ENCODE measurements at places on chromosomes 5 and 9.
A peak's percentile ranks its signal among the peaks of the same experiment; 100 is the strongest.

GRCh38 chr5:153158608-153159007 lies 331.9 kb upstream of the GRIA1 start:
- DNase-seq: no peak

- DNase-seq: no peak
Measured at GRCh38 chr5:129858131-129858675, 46.1 kb upstream of the CHSY3 start.

GRCh38 chr9:121358751-121359150 lies 11.3 kb downstream of the STOM start:
- DNase-seq: no peak

- DNase-seq: peak; percentile 75
Measured at GRCh38 chr9:94681508-94681907, 42.2 kb upstream of the FBP1 start.

DNA sequence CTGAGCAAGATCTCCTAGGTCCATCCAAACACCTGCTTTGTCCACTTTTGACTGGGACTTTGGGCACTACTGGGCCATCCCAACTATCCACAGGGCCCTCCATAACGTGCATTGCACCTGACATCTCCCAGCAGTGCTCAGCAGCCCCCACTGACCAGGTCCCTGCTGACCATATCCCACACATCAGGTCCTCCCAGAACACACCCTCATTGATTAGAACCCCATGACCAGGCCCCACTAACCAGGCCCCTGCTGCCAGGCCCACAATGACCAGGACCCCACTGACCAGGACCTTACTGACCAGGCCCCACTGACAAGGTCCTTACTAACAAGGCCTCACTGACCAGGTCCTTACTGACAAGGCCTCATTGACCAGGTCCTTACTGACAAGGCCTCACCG lies 93.9 kb upstream of the CTSV start:
- DNase-seq: no peak

GRCh38 chr5:150284311-150284710 lies 5.3 kb downstream of the CAMK2A start:
- no peak for DNase-seq

GRCh38 chr9:22050924-22051323 lies 41.8 kb upstream of the CDKN2B start:
- no peak for DNase-seq

DNA sequence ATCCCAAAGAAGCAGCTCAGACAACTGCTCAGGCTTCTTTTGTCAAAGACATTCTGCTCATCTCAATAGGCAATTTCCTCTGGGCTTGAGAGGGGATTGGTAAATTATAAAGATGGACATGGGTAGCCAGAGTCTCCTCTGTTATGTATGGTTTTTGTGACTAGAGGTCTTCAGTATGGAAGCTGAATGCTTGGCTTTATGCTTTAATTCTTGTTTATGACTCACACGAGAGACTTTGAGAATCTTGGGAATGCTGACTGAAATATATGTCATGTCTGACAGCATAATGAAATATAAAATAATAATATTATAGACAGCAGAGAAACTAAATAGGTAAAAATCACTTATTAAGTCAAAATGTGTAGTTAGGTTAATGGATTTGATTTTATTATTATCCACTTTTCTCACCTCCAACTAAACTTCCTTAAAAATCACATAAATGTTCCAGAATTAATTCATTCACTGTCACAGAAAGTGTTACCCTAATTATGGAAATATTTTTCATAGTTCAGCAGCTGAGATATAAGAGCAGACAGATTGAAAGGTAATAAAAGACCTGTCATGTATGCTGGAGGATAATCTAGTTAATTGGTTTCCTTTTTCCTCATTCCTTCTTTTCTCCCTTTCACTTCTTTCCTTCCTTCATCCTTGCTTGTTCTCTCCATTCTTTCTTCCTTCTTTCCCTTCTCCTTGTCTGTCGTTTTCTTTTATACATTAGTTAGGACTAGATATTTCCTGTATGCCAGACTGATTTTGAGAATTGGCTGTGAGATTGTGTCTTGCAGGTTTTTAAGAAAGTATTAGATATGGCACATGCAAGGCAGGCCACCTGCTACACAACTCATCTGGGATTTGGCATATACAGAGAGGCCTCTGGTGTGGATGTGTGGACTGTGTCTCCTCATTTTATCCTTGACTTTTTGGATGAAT lies 1866.1 kb upstream of the NUDT12 start:
- DNase-seq: no peak

GRCh38 chr5:126178521-126178920 lies 244.7 kb upstream of the GRAMD2B start:
- DNase-seq: peak; percentile 21

- DNase-seq: no peak
Measured at GRCh38 chr5:2295476-2295875, 412.8 kb upstream of the IRX4 start.

DNA sequence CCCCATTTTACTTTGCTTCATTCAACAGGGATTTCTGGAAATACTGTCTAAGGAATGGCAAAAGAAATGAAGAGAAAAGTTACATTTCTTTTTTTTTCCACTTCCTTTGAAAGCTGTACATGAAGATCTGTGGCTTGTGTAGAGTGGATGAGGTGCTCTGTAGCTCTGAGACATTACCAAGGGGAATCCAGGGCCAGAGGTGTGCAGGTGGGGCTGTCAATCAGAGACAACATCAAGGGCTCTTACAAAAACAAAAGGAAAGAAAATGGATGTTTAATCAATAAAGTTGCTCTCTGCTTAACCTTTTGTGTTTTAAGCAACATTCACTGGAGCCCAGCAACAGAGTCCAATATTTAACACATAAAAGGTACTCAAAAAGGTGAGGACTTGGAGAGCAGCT lies 391.1 kb downstream of the TMEM38B start:
- DNase-seq: no peak

DNA sequence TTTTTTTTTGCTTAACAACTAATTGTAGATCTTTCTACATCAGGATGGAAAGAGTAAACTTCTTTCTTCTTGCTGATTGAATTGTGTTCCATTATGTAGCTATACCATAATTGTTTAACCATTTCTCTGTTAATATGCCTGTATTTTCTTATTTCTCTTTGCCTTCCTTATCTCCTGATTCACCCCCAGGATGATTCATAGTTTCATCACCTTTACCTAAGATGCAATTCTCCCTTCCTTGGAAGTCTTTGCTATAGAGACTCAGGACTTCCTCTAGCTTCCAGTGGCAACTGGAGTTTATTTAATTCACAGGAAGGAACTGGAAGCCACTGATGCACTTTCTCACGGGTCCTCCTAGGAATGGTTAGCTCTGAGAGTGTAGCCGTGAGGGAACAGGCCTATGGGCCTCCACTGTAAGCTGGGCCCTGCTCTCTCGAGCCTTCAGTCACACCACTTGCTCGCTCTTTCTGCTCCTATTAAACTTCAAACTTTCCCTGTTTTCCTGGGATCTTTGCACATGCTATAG lies 83.1 kb downstream of the FGF1 start:
- DNase-seq: peak; percentile 26

DNA sequence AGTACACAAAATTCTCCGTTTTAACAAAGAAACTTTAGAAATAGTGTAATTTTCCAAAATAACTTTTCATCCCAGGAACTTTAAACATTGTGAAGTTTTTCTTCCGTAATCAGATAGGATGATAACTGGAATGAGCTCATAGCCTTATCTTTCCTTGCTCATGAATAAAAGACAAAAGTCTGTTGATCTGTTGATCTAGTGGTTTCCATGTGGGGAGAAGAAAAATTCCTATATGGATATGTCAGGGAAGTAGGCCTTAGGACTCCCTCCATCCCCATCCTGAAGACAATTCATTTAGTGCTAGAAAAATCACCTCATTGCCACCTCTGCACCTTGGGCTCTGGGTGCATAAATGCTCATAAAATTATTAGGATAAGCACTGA lies 266.6 kb downstream of the SMARCA2 start:
- DNase-seq: peak; percentile 16

GRCh38 chr5:139246394-139246793 lies 47.1 kb upstream of the MATR3 start:
- peak; percentile 61 for DNase-seq

DNA sequence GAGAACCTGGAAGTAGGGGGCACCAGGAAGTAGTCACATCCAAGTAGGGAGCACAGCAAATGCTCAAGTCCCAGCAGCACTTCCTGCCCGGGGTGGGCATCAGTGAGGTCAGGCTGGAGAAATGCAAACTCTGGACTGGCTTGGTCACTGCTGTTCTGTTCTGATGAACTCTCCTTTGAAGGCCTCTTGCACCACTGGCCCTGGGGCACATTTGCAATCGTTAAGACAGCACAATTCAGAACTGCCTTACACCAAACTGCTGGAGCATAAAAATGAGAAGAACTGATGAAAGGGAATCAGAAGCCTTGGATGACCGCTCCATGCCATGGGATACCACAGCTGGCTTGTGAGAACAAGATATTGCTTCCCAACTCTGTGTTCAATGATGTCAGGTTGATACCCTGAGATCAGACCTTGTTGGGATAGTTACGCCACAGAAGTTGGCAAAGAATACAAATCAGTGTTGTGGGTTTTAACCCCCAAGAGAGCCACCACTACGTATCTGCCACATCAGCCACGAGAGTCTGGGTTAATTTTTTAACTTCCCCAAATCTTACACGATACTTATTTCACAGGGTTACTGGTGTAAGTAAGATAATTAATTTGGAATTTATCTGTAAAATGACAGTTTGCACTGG lies 42.3 kb upstream of the ZSWIM6 start:
- DNase-seq: no peak

DNA sequence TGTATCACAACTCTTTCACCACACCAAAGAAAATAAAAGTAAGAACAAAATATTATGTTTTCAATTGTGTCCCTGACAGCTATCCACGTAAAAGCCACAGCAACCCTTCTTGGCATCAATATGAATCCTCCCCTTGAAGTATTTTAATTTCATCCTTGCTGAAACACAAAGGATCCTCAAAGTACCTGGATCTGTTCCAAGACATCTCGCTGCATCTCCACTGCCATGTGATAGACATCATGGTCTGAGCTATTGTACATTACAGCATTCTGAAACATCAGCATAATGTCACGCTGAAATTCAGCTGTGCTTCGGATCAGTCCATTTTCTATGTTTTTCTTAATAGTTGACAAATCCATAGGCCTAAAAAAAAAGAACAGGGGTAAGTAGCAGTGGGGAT lies 17.7 kb downstream of the BRD8 start:
- no peak for DNase-seq

DNA sequence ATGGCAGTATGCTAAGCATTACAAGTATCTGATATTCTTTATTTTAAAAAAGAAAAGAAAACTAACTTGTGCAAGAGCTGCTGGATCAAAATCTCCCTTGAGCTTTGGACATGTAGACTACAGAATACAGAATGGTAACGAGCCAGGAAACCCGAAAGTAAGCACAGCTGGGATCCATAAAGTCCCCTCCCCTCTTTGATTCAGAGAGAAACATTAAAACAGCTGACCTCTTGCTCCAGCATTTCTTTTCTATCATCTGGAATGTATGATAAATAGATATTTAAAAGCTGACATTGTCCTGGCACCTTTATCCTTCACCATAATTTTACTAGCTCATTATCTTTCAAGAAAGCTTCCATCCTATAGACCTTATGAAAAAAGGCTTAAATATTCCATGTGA lies 28.2 kb upstream of the LPAR1 start:
- DNase-seq: peak; percentile 5

- DNase-seq: no peak
Measured at GRCh38 chr5:11234501-11234911, 473.5 kb upstream of the DAP start.

DNA sequence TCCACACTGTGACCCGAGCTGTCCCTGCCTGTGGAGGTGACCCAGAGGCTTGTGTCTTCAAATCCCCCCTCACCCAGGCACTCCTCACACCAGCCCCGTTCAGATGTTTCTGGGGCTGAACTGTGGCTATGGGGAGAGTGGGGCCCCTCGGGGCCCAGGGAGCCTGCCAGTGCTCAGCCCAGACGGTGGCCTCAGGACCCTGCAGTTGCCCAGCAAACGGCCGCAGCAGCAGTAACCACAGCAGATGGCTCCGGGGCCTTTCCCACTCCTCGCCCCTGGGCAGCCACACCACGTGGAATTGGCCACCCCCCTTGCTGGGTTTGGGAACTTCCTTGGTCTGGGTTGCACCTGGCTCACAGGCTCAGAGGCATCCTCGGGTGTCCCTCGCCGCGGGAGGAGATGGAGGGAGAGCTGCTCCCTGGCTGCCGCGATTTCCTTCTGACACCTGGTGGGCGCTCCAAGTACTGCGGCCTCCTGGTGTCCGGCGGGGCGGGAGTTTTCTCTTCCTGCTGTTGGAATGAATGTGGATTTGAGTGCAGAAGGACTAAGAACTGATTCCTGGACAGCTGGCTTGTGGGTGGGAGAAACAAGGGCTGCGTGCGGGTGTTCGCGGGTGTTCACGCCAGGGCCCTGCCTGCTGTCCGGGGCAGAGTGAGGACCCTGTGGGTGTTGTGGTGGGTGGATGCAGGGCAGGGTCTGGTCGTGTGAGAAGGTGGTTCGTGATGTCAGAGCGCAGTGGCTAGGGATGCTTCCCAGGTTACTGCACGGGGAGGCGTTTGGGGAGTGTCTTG lies 97.5 kb downstream of the COL5A1 start:
- peak; percentile 39 for DNase-seq

DNA sequence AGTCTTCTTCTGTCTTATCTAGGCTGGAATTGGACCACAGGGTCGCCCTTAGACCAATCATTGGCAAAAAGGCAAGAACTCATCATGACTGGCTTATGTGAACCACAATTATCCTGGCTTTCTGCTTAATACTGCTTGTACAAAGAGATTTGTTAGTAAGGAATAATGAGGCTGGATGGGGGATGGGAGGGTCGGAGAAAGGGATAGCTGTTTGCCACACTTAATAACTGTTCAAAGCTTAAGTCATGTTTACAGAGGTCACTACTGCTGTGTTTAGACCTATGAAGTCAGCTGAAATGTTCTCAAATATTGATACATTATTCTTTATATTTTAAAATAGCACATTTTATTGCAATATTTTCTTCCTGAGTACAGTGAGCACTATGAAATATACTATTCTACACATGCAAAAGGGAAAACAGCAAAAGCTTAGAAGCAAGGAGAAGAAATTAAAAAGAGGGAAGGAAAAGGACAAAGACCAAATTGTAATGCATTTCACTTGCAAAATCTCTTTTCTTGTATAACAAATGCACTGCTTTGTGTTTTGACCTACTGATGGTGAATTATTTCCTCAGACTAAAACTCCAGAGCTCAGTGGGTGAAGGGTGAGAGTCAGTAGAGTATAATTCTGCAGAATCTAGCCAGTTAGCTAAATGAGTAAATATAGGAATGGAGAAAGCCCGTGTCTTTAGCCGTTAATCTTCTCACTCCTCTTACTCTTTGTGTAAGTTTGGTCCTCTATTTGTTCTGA lies 404.9 kb upstream of the ZNF608 start:
- DNase-seq: no peak

DNA sequence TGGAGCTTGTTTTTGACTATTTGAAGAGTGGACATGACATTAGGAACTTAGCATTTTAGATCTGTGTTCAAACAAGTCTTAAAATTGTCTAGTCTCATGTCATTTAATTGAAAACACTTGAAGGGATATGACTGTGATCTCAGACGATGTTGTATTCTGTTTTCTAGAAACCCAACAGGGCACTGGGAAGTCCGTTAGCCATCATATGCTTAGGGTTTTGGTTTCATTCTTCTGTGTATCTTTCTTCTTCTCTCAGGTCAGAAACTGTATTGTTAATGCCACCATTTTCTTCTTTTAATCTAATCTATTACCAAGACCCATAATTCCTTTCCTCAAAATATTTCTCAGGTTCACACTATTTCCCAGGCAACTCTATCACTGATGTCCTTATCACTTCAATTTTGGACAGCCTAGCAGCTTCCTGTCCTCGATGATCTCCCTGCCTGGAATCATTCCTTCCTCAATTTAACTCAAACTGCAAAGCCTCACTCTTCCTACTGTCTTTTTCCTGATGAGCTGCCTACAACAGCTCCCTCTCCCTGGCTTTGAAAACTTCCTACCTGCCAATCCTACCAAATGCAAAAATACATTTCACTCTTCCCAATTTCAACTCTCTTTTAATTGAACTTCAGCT lies 77.7 kb downstream of the MEF2C start:
- no peak for DNase-seq

Data from iris pigment epithelial cell (primary cell).